ENCODE measurements at places on chromosomes 3 and 15.
A peak's percentile ranks its signal among the peaks of the same experiment; 100 is the strongest.

DNA sequence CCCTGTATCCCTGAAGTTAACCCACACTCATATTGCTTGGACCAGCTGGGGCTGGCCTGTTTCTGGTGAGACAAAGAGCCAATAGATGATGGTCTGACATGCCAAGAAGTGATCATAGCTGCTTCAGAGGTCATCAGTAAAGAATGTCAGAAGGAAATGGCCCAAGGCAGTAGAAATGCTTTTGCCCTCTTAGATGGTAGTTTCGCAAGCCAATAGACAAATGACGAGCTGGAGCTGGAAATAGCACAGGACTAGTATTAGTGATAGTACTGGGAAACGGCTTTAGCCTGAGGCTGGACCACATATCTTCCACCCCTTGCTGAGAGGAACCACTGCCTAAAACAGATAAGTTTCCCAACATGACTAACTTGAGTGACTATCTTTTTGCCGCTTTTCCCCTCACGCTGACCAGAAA lies 176.1 kb upstream of the THBS1 start:
- no peak for DNase-seq

- no peak for DNase-seq
Measured at GRCh38 chr15:58066042-58066867, 744 bp upstream of the ALDH1A2 start.

DNA sequence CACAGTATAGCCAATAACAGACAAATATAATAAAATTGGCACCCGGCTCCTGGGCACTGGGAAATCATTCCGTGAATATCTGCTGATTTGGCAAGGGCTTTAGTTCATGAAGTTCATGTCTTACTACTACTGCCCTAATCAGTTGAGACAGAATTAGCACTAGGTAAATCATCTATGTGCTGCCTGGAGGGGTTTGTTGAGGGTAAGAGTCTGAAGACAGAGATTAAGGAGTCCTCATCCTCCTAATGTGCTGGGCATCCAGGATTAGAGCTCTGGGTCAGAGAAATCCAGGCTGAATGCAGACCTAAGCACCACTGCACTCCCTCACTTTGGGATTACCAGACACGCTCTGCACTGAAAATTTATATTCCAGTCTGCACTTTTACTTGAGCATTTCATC lies 2.0 kb downstream of the SAMD7 start:
- DNase-seq, result no peak

DNA sequence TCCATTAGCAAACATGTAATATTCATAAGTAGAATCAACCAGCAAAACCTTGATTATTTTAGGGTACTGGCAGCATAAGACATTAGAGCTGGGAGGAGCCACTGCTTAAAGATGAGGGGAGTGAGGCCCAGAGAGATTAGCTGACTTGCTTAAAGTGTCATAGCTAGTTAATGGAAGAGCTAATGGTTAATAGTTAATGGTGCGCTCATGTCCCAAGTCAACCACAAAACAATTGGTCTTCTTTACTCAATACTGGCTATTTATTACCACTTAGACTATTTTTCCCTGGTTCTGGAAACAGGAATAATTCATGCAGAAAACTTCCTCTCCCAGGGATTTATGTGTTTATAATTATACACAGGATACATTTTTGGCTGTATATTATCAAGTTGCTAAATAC lies 33.1 kb downstream of the EIF4E3 start:
- DNase-seq, result no peak

- peak; percentile 8 for DNase-seq
Measured at GRCh38 chr3:156803952-156804741, 22.0 kb upstream of the LEKR1 start.

DNA sequence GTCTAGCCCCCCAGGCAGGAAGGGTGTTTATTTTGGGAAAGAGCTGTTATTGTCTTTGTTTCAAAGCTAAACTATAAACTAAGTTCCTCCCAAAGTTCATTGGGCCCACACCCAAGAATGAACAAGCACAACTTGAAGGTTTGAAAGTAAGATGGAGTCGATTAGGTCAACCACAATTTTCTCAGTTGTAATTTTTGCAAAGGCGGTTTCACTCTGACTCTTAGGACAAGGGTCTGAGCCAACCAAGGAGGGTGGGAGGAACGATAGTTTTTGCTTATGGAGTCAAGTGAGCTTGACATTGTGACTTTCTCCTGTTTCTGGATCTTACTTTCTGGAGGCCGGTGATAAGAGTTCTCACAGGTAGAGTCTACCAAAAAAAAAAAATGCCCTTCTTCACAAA lies 5.8 kb upstream of the ZNF770 start:
- no peak for DNase-seq

GRCh38 chr3:71518089-71518488 lies 65.4 kb downstream of the FOXP1 start:
- no peak for DNase-seq

- no peak for DNase-seq
Measured at GRCh38 chr3:116270056-116270455, 175.2 kb downstream of the LSAMP start.

GRCh38 chr15:38076786-38077185 lies 142.3 kb downstream of the TMCO5A start:
- no peak for DNase-seq

DNA sequence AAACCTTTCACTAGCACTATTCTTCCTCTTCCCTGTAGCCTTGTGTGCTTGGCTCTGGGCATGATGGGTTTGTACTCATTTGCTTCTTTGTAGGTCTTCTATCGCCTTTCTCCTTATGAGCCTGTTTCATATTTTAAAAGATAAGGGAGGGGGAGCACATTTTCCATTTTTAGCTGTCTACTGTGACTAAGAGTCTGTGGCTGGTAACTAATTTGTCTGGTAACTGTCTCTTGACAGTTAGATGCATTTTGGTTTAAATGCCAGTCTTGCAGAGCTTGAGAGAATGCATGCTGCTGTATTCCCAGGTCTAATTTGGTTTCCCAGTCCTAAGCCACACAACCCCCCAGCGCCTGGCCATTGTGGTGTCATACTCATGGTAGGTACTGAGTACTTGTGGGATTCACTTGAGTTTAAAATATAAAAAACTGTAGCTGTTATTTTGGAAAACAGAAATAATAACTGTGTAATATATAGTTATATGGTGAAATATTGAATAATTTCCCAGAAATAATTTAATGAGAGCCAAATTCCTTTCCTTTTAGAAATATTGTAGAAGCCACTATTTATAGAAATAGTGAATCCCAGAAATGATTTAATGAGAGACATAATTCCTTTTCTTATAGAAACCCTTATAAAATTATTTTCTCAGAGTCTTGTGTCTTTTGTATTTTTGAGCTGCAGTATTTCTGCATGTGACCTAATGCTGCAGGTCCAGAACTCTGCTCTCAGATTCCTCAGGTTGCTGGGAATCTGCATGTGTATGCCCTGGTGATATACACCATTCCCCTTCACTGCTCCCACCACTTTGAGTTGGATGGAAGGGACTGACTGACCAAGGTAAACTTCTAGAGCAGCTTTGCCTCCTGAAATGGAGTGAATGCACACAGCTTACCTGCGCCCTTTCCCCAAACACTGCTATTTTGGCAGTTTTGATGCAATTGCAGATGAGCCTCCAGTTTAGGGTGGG lies 13.9 kb upstream of the GPR171 start:
- DNase-seq, result no peak

- DNase-seq, result no peak
Measured at GRCh38 chr3:176795891-176796290, 401.4 kb downstream of the TBL1XR1 start.

DNA sequence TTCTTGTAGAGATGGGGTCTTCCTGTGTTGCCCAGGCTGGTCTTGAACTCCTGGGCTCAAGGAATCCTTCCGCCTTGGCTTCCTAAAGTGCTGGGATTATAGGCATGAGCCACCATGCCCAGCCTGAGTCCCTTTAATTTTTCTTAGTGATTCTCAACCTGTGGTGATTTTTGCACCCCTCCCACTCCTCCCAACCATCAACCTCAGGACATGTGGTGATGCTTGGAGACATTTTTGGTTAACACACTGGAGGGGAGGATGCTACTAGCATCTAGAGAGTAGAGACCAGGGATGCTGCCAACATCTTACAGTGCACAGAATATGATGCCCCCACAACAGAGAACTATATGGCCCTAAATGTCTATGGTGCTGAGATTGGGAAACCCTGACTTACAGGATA lies 83.0 kb upstream of the LMOD3 start:
- no peak for DNase-seq

GRCh38 chr3:105235221-105235620 lies 131.5 kb upstream of the ALCAM start:
- DNase-seq, result no peak

DNA sequence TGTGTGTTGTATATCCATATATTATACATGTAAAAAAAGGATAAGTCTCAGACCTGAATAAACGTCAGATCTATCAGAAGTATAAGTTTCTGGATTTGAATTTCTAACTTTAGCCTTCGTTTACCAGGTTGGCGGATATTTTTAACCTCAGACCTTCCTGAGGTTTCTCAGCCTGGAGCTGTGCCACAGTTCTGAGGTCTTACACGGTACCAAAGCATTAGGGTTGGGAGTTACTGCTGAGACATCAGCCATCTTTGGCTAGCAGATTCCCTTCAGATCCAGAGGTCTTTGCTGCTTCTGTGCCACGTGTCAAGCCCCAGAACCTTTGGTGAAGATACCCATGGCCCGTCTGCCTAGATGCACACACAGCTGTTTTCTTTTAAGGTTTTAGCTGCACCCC lies 84.7 kb downstream of the PPP2R3A start:
- no peak for DNase-seq

DNA sequence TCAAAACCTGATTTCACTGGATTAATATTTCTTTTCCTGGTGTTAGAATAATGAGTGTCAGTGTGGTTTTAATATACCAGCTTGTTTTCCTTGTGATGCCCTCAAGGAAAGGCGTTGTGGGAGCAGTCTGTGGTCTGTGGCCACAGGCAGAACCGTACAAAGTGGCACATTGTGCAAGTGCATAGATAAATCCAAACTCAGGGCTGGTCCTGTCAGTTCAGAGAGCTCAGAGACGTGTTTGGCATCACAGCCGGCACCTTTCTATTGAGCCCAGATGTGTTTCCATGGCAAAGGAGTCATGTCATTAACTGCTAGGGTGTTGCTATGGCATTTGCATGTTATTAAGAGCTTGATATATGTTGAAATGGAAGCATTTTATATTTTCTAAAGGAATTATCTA lies 289.9 kb upstream of the RASGRP1 start:
- DNase-seq, result no peak

GRCh38 chr3:190404715-190405114 lies 16.8 kb downstream of the CLDN16 start:
- no peak for DNase-seq

- no peak for DNase-seq
Measured at GRCh38 chr3:159664653-159665052, 324.0 kb upstream of the IL12A start.

- DNase-seq, result no peak
Measured at GRCh38 chr3:178440043-178440442, 96.2 kb upstream of the KCNMB2 start.

GRCh38 chr3:82114589-82114988 lies 353.1 kb upstream of the GBE1 start:
- no peak for DNase-seq

GRCh38 chr3:185586686-185587039 lies 568 bp downstream of the SENP2 start:
- no peak for DNase-seq

GRCh38 chr15:66619152-66619903 lies 53.5 kb upstream of the LCTL start:
- DNase-seq, result peak; percentile 47

GRCh38 chr3:127165694-127166485 lies 27.0 kb upstream of the PRR23E start:
- DNase-seq, result no peak

DNA sequence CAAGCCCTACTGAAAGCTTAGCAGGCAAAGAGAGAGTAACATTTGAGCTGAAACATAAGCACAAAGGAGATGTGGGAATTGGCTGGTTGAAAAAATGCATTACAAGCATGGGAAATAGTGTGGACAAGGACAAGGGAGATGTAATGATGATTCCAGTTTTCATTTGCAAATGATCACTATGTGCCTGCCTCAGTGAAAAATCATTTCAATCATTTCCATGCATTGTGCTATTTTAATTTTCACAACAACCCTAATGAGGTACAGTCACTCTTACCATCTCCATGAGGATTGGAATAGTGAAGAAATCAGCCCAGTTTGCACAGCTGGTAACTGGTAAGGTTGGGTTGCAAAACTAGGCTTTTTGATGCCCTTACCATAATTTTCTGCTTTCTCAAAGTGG lies 123.2 kb downstream of the ARNT2 start:
- no peak for DNase-seq

GRCh38 chr3:4019501-4019900 lies 220.3 kb downstream of the LRRN1 start:
- no peak for DNase-seq

DNA sequence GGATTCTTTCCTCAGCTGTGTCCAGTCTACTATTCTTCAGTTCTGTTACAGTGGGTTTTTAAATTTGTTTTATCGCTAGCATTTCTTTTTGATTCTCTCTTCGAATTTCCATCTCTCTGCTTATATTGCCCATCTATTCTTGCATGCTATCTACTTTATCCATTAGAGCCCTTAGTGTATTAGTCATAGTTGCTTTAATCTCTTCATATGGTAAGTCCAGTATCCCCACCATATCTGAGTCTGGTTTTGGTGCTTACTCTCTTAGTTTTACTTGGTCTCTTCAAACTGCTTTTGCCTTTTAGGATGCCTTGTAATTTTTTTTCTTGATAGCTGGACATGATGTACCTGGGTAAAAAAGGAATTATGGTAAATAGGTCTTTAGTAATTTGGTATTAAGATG lies 9.1 kb downstream of the TIMMDC1 start:
- no peak for DNase-seq
